ENCODE measurements at places on chromosomes 12 and 14.

DNA sequence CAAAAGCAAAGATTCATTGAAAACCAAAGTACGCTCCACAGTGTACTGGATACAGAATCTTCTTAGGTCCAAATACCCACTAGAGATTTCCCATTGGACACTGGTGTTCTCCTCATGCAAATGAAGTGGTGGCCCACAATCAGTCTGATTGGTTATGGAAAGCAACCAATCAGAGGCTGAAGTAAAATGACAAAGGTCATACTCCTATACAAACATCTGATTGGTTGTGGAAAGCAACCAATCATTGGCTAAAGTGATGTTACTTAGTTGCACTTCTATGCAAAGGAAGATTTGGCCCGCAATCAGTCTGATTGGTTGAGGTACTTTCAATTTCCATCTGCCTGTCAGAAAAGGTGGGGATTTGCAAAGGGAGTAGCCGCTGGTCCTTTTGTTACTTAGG is 1.3 kb upstream of the WASHC3 start:
- no peak for DNase-seq

DNA sequence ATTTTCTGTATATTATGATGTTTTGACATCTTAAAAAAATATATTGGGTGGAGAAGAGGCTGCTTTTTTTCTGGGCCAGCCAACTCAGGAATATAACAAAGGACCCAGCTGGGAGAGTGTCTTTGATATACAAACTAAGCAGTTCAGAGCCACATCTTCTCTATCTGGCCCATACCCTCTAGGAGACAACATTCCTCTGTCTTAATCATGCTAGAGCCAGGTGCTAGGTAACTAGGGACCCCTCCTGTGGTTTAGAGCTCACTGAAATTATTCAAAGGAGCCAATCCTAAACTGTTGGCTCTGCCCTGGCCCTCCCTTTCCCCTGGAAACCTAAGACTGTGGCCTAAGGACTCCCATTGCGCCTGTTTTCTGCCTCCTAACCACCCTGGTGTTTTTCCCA is 193.1 kb upstream of the DIO2 start:
- no peak for DNase-seq

DNA sequence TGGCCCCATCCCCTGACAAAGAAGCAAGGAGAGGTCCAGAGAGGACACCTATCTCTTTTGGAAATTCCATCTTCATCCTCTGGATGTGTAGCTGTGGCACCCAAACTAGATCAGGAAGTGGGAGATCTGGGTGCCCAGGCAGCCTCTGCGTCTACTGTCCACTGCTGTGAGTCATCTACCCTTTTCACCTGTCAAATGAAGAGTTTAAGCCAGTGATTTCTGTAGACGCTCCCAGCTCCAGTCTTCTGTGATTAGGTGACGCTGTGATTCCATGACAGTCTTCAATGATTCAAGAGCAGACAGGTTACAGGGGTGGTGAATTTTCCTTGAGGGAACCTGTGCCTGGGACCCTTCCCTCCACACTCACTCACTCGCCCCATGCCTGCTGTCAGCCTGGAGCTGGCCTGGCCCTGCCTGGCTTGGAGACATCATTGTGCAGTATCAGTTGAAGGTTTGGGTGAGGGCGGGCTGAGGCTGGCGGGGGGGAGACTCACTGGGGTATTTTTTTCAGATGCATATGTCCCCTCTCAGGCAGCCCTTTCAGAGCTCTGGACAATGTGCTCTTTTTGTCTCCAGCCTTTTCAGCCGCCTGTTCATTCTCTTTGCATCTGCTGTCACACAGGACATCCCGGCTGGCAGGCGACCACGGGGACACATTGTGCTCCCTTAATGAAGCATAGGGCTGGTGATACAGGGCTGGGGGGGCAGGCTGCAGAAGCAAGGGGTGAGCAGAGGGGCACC is 56.8 kb upstream of the PARP11 start:
- DNase-seq = no peak

DNA sequence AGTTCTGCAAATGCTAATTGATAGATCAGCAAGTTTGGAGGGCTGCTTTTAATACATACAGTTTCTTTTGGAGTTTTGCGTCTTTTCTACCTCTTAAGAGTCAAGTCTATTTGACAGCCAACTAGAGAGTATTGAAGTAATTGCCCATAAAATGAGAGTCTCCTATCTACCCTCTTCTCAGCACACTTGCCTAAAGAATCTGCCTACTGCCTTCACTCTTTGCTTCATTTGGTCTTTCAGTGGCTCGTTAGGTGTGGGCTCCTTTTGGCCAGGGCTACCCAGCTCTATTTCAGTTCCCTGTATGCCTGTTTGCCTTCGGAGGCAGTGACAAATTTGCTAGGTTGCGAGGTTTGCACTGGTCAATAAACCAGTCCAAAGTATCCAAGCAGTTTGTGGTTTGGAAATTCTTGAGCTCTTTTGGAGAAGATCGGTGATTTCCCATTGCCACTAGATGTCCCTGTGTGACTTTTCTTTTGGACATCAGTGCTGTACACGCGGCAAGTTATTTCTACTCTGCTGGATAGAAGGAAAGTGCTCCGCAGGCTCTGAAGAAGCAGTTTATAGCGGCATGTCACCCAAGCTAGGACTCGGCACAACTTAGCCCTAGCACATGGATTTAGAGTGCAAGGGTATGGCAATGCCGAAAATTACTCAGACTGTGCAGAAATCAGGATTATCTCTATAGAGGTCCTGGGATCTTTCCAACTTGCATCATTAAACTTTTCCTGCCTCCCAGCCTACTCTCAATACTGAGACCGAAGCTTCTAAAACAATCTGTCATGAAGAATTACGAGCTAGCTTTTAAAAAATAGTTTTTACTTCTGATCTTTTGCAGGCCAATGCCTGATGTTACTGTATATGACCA is 38.6 kb downstream of the MGST1 start:
- DNase-seq = no peak

DNA sequence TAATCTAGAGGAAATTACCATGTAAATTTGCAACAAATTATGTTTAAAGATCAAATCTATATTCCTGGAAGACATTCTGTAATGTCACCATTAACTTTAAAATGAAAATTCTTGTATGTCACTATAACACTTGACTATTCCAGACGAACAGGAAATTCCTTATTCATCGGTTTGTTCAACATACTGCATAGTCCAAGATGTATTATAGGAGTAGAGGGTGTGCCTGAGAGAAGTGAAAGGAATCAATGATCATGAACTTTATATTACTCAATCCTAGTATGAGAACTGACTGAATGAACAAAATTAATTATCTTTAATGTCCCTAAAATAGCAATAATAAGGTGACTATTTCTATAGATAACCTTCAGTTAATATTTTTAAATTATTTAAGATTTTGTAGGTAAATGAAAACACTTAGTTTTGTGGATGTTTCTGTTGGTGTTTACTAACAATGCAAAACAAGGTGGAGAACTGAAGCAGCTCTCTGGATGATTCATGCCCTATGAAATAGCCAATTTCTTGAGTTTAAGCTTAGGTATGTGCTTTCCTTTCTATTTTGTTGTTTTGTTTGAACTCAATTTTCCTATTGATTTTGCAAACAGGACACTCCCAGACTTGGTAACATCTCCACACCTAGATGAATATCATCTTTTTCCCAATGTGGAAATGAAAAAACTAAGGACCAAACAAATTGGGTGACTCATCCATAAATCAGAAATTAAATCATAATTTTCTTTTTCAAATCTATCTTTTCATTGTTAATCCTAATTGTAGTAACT is 18.2 kb upstream of the ITPR2 start:
- DNase-seq = no peak

DNA sequence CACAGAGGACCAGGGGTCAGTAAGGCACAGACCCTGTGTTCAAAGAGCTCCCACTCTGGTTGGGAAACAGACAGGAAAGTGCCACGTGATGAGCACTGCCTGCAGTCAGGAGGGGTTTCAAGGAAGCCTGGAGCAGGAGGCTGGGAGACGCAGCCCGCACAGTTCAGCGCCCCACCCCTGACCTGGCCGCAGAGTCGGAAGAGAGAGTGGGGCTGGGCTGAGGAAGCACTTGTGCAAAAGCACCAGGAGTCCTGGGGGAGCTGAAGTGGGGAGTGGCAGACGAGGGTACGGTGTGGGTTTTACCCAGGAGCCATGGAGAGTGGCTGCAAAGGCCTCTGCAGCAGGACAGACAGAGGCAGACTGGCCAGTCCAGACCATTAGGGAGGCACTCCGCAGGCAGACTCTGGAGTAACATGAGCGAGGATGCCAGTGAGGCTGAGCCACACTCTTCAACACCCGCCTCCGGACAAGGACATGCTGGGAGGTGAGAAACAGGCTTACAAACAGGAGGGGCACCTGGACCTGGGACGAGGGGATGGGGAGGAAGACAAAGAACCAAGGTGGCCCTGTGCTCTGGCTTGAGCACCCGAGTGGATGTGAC is 85.7 kb upstream of the GPR68 start:
- DNase-seq = no peak

- DNase-seq = no peak
Observed at GRCh38 chr14:76993752-76994151, 34.8 kb downstream of the IRF2BPL start.

GRCh38 chr14:95011445-95012006 is 145.8 kb downstream of the DICER1 start:
- DNase-seq = no peak

DNA sequence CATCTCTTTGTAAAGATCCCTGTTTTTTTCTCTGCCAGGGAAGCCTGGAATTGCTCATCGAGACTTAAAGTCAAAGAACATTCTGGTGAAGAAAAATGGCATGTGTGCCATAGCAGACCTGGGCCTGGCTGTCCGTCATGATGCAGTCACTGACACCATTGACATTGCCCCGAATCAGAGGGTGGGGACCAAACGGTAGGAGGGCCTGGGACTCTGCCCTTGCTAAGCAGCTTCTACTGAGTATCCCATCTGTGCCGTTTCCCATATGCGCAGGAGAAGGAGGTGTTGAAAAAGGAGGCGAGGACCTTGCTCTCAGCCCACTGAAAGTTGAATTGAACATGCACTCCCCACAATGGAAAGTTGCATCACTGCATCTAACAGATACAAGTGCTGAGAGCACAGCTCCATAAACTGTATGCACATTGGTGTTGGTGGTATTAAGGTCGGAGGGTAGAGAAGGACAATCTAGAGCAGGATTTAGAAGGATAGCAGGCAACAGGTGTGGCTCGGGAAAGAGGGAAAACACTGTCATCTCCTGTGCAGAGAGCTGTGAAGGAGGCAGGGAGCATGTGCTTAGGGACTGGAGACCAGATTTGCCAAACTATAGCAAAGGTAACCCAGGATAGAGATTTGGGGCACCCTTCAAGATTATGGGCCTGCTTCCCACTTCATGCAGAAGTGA is 21.5 kb upstream of the TAMALIN start:
- no peak for DNase-seq

- no peak for DNase-seq
Observed at GRCh38 chr14:74543771-74544438, 50.3 kb downstream of the ISCA2 start.

GRCh38 chr14:72965249-72965648 is 39.0 kb downstream of the DCAF4 start:
- no peak for DNase-seq

GRCh38 chr12:76266797-76267196 is 81.4 kb downstream of the BBS10 start:
- DNase-seq = no peak

Data from activated CD4-positive, alpha-beta T cell treated with anti-CD3 and anti-CD28 coated beads for 4 hours (primary cell).